ENCODE measurements at places on chromosomes 5 and 9. TPM values are rescaled to one million over a fixed set of nuclear protein-coding genes. Genes with fewer than 3 reads are reported as not detected.

The TTC39B gene
- 26.0 TPM for total RNA-seq

GRCh38 chr5:31232273-31232888 lies 38.9 kb downstream of the CDH6 start:
- no peak overlapping the region for H3K4me3 ChIP-seq
- H3K36me3 ChIP-seq: no peaks in the 10 kb centered on the region
- no peaks in the 10 kb centered on the region for H3K27me3 ChIP-seq
- H3K27ac ChIP-seq: no peak overlapping the region
- no peak for DNase-seq
- H3K4me1 ChIP-seq: no peaks in the 10 kb centered on the region

DNA sequence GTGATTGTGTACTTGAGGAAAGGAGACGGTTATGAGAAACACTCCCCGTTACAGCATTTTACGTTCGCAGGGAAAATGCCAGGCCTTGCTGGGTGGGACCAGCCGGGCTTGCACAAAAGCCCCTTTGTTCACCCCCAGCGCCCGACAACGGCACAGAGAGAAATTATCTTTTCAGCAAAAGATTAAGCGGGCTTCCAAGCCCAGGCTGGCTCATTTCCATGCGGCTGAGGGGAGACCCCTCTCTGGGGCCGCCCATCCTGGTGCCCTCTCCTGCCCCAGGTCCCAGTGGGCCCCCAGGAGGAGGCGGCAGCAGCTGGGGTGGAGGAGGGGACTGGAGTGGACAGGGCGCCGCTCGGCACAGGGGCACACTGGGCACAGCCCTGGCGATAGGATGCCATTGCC lies 50.8 kb upstream of the NOTCH1 start:
- DNase-seq: no peak
- no peak overlapping the region for H3K27ac ChIP-seq
- H3K4me1 ChIP-seq: no peaks in the 10 kb centered on the region

GRCh38 chr5:140554454-140554853 lies 2.8 kb downstream of the SRA1 start:
- no peak for DNase-seq
- H3K27ac ChIP-seq: no peak overlapping the region
- peaks cover 6% of the 10 kb centered on the region for H3K4me1 ChIP-seq
- H3K4me3 ChIP-seq: no peak overlapping the region
- no peaks in the 10 kb centered on the region for H3K27me3 ChIP-seq

GRCh38 chr9:78985084-78985738 lies 586.6 kb upstream of the TLE4 start:
- no peak for DNase-seq
- no peaks in the 10 kb centered on the region for H3K36me3 ChIP-seq
- H3K27ac ChIP-seq: no peak overlapping the region
- H3K27me3 ChIP-seq: no peaks in the 10 kb centered on the region
- H3K4me1 ChIP-seq: no peaks in the 10 kb centered on the region
- no peak overlapping the region for H3K4me3 ChIP-seq

All from ovary (tissue), 10 donors.